Fibroblast of skin of back (primary cell): ENCODE measurements at places on chromosomes 6 and 20.

DNA sequence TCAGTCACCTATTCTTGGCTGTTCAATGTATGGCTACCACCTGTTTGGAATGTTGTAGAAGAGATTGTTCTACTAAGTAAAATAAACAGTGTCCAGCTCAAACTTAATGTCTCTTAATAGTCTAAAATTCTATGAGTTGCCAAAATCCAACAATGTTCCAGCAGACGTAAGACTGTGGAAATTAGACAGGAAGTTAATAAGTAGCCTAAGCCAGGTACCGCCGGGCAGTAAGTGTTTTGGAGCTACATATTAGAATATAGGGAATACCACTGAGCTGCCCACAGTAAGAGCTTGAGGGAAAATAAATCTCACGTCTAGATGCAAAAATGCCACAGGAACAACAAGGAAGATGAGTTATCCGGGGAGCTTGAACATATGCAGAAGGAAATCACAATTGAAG is 7.8 kb upstream of the MANEA start:
- DNase-seq = no peak

DNA sequence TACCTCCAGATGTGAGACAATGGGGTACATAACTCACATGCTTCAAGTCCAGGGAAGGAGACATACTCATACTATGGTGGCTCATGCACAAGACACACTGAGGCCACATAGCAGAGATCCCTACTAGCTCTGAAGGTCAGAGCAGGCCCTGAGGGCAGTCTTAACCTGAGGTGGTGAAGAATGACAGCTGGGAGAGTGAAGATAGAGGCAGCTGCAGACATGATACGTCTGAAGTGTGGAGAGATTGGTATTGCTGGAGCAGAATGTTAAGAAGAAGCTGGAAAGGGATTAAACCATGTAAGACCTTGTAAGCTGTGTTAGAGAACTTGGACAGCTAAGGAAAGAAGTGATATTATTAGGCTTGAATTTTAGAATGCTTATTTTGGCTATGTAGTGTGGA is 32.9 kb downstream of the PGM3 start:
- DNase-seq = no peak

- DNase-seq = no peak
Observed at GRCh38 chr20:271528-271927, 14.0 kb downstream of the DEFB132 start.

- DNase-seq = peak; percentile 9
Observed at GRCh38 chr6:70398783-70399728, 14.3 kb upstream of the FAM135A start.

DNA sequence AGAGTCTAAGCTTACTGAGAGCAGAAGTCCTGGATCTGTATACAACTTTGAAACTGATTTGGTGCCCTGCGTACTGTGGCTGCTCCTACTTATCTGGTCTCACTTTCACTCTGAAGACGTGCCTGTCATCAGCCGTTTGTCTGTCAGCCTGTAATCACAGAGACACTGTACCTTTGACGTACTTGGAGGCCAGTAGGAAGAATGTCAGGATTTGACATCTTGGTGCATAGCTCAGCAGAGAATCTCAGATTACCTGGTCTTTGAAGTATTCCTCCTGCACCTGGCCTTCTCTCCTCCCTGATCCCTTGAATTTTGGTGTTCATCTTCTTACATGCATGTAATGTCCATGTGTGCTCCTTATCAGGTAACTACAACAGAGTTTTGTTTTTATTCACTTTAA is 37.7 kb downstream of the DSE start:
- no peak for DNase-seq

DNA sequence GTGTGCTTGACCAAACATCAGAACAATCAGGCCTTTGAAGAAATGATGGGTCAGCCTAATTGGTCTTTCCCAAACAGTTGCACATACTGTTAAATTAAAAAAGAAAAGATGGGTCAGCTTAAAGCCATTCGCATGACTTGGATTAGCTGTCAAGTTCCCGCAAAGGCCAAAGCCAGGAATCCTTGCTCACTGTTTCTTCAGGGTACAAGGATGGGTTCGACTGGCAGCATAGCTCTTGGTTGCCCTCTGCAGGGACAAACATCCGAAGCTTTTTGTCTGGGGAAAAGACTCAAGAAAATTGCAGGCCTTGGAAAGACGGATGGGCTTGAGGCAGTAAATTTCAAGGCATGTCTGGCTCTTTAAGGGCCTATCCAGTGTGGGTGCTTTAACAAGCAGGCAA is 168.0 kb downstream of the HDGFL1 start:
- peak; percentile 69 for DNase-seq
